ENCODE measurements at places on chromosomes 12 and 14.

- no peak for DNase-seq
These were observed 42.8 kb upstream of the CPSF6 start for GRCh38 chr12:69196302-69197288.

DNA sequence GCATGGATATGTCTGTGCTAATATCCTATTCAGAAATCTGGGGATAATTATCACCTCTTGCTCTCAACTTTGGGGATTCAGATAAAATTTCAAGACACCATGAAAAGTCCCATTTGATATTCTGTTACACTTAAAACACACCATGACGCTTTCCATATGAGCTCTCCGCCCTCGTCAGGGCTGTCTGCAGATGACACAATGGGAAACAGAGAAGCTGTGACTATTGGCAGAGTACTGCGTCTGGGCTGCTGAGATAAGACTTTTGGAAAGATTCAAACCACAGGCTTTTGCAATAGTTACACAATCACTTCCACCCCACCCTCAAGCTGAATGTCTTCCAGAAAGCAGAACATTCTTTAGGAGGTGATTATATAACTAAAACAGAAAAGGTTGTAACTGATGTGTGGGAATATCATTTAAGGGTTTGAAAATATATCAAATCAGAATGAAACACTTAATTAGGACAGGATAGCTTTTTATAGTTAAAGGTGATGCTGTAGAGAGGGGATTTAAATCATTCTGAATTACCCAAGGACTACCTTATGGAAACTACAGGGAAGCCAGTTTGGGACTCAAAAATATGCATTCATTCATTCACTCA lies 75.3 kb upstream of the TMPO start:
- DNase-seq = no peak

DNA sequence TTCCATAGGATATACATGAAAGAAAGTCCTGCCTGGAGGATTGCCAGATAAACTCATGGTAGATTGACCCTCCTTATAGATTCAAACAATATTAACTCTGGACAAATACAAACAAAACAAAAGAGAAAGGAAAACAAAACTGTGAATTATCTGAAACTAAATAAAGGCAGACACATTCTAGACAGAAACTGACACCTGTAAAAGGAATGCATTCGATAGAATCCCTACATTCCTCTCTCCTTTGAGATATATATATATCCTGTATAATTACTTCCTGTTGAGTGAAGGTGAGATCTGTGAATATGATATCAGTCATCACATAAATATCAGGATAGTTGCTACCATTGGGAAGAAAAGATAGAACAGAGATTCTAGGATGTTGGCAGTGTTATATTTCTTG lies 948.4 kb upstream of the ATXN7L3B start:
- no peak for DNase-seq

- no peak for DNase-seq
These were observed 4.1 kb downstream of the TSPAN11 start for GRCh38 chr12:30930641-30931040.

DNA sequence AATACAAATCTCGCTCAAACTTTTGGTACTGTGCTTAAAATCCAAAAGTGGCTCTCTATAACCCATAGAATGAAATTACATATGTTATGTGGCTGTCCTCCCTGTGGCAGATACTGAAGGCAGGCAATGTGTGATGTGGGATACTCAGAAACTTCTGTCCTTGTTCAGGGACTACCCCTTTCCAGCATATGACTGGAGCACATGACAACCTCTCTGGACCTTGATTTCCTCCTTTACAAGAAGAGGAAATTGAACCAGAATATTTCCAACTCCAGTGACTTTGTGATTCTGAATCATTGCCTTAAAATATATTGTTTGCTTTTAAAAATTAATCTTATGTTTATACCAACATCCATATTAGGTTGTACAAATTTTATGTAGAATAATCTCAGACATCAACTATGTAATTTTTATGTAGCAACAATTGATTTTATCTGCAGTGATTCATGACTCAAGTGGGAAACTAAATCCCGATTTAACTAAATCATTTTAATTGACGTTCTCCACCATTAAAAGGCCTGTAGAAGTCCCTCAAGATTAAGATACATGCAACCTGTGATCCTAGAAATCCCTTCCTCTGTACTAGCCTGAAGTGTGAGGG lies 162.4 kb downstream of the AKAP6 start:
- DNase-seq = no peak

DNA sequence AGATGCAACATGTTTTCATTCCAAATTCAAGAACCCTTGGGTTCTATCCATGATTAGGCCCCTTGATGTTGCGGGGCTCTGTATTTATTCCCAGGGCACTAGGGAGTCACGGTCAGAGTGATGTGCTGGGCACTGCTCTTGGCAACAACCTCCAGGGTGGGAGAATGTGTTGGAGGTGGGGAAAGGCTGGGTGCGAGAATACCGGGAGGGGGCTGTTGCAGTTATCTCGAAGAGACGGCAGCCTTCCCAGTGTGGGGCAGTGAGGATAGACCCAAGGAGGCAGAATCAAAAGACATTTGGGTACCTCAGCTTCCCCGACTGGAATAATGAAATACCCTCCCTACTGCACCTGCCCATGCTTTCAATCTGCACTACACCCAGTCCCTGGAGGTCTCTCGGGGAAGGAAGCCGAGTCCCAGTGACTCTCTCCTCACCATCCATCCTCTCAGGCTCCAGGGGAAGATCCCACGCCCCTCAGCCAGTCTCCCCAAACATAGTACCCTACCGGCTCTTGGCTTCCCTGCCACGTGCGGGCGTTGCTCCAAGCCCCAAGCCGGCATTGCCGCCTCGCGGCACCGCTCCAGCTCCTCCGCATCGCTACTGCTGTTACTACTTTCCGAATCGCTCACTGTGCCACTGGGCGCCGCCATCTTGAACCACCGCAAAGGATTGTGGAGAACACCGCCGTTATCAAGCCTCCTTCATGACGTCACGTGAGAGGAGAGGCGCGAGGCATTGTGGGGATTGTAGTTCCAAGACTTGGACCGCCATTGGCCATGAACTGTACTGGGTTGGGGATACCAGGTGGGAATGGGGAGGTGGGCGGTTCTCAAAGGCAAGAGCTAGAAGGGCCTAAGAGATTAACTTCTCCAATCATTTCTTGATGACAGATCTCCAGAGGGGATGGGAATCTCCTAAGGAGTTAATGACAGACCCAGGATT lies at the start of gene C12orf43:
Gene C12orf43 (minus strand): TSS at position 663 of the 942 bp plus-strand sequence. CDS start 13 bp downstream, at position 650.
- DNase-seq = peak; percentile 73
